ENCODE measurements at places on chromosomes 2 and 18. TPM values are rescaled to one million over a fixed set of nuclear protein-coding genes. Genes with fewer than 3 reads are reported as not detected.

GRCh38 chr2:97961534-97961933 is 34.2 kb downstream of the TMEM131 start:
- no peak overlapping the region for H3K4me3 ChIP-seq
- no peaks in the 10 kb centered on the region for H3K27me3 ChIP-seq
- no peak overlapping the region for H3K27ac ChIP-seq
- H3K4me1 ChIP-seq: no peaks in the 10 kb centered on the region
- no peaks in the 10 kb centered on the region for H3K36me3 ChIP-seq

GRCh38 chr18:57197261-57197660 is 50.4 kb downstream of the BOD1L2 start:
- no peak for DNase-seq
- no peak overlapping the region for H3K27ac ChIP-seq
- H3K36me3 ChIP-seq: no peaks in the 10 kb centered on the region
- peaks cover 5% of the 10 kb centered on the region for H3K4me1 ChIP-seq
- H3K4me3 ChIP-seq: no peak overlapping the region
- H3K27me3 ChIP-seq: no peaks in the 10 kb centered on the region

- DNase-seq: no peak
- peaks cover 6% of the 10 kb centered on the region for H3K27me3 ChIP-seq
- H3K4me3 ChIP-seq: no peak within 1 kb of the TSS
- H3K36me3 ChIP-seq: no peaks in the 10 kb centered on the region
- peaks cover 3% of the 10 kb centered on the region for H3K4me1 ChIP-seq
Observed at GRCh38 chr2:236264256-236264655, at the start of gene ASB18. ASB18 (minus strand) TSS chr2:236264406; CDS start chr2:236264345, 61 bp downstream.

Gene TRAPPC12
- 105 TPM for total RNA-seq

DNA sequence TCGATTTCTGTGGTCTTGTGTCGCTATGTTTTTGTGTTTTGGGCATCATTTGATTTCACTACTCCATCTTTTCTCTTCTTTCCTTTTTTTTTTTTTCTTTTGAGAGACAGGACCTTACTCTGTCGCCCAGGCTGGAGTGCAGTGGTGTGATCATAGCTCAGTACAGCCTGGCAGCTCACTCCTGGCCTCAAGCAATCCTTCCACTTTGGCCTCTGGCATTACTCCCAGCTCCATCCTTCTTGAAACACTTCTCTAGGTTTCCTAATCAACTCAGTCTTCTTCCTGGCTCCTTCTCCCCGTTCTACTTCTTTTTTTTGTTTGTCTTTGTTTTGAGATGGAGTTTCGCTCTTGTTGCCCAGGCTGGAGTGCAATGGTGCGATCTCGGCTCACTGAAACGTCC is 26.5 kb downstream of the TCF23 start:
- no peak overlapping the region for H3K4me3 ChIP-seq
- no peaks in the 10 kb centered on the region for H3K36me3 ChIP-seq
- peaks cover 1% of the 10 kb centered on the region for H3K27me3 ChIP-seq
- no peak for DNase-seq

Gene DAW1
- 1.6 TPM for total RNA-seq

DNA sequence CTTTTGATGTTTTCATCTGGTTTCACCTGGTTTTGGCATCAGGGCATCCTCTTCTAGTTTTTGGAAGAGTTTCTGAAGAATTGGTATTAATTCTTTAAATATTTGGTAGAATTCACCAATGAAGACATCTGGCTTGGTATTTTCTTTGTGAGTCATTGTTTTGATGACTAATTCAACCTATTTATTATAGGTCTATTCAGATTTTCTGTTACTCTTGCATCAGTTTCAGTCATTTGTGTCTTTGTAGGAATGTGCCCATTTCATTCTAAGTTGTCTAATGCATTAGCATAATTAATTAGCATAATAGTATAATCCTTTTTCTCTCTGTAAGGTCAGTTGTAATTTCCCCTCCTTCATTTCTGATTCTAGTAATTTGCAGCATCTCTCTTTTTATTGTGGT is 8.0 kb downstream of the GNLY start:
- no peaks in the 10 kb centered on the region for H3K36me3 ChIP-seq
- no peaks in the 10 kb centered on the region for H3K27me3 ChIP-seq
- H3K27ac ChIP-seq: no peak overlapping the region

- no peaks in the 10 kb centered on the region for H3K27me3 ChIP-seq
- no peak overlapping the region for H3K27ac ChIP-seq
- peaks cover 14% of the 10 kb centered on the region for H3K36me3 ChIP-seq
- H3K4me1 ChIP-seq: no peaks in the 10 kb centered on the region
Observed at GRCh38 chr2:210456571-210456970, 20.0 kb downstream of the LANCL1 start.

Gene SLC38A11
- total RNA-seq: not detected

Gene CYS1
- 7.3 TPM for total RNA-seq

Gene ALPP
- not detected for total RNA-seq

Gene SP140
- total RNA-seq: not detected

Gene TRIM43
- total RNA-seq: not detected

- H3K27ac ChIP-seq: no peak overlapping the region
- H3K4me1 ChIP-seq: peaks cover 4% of the 10 kb centered on the region
- DNase-seq: no peak
- peaks cover 2% of the 10 kb centered on the region for H3K27me3 ChIP-seq
- no peak overlapping the region for H3K4me3 ChIP-seq
Observed at GRCh38 chr2:212949786-212950185, 201.6 kb downstream of the IKZF2 start.

Gene ADD2
- 54.0 TPM for total RNA-seq

GRCh38 chr2:98404556-98405250 is 40.0 kb upstream of the INPP4A start:
- H3K27ac ChIP-seq: no peak overlapping the region
- H3K4me1 ChIP-seq: no peaks in the 10 kb centered on the region
- H3K27me3 ChIP-seq: peaks cover 2% of the 10 kb centered on the region
